ENCODE measurements at places on chromosomes 3 and 15.

- DNase-seq: no peak
Measured at GRCh38 chr3:121916189-121916588, 22.0 kb downstream of the SLC15A2 start.

GRCh38 chr3:156396851-156397250 lies 158.1 kb downstream of the SSR3 start:
- DNase-seq: no peak

GRCh38 chr3:185319801-185320200 lies 43.1 kb upstream of the MAP3K13 start:
- DNase-seq: no peak

GRCh38 chr15:27339138-27339537 lies 368.2 kb downstream of the GABRG3 start:
- no peak for DNase-seq

DNA sequence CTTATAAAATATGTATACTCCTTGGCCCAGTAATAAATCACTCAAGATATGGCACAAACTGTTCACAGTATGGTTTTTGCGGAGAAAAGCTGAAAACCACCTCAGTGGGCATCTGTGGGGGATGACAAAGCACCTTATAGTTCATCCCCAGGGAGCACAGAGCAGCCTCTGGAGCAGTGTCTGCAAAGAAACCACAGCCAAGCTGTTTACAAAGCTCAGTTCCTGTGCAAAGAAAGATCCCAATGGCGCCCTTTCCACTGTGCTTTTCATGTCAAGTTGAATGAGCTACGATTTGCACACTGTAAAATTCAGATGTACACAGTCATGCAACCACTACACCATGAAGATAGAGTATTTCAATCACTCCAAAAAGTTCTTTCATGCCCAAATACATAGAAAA lies 2.5 kb upstream of the EFCC1 start:
- DNase-seq: no peak

- no peak for DNase-seq
Measured at GRCh38 chr15:88874684-88875083, 20.7 kb downstream of the HAPLN3 start.

- DNase-seq: no peak
Measured at GRCh38 chr3:33334364-33334763, 57.1 kb downstream of the FBXL2 start.

DNA sequence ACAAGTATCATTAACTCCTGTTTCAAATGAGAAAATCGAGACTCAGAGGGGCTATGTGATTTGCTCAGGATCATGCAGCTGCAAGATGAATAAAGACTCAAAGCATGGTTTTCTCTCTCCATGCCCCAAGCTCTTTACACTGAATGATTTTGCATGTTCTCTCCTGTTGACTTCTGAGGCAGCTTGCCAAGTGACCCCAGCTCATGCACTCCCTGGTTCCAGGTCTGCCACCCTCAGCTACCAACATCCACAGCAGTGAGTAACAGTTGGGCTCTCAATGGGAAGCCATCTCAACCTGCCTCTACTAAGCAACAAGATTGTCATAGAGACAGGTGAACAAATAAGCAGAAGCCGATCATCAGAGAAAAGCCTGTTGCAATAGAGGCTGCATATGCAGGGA lies 116.9 kb upstream of the GADL1 start:
- no peak for DNase-seq

DNA sequence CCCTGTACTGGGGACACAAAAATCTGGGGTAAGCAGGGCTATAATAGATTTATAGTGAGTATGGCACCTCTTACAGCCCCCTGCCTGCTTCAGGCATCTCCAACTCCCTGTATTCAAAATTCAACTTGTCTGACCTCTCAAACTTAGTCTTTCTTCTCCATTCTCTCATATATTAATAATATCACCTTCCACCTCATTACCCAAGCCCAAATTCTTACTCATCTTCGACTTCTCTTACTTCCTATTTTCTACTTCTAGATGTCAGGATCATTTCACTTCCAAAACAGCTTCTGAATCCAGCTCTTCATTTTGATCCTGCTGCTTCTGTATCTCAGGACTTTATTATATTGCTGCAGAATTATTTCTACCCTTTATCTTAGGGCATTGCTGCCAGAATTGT lies 290.7 kb downstream of the CHST2 start:
- DNase-seq: no peak

DNA sequence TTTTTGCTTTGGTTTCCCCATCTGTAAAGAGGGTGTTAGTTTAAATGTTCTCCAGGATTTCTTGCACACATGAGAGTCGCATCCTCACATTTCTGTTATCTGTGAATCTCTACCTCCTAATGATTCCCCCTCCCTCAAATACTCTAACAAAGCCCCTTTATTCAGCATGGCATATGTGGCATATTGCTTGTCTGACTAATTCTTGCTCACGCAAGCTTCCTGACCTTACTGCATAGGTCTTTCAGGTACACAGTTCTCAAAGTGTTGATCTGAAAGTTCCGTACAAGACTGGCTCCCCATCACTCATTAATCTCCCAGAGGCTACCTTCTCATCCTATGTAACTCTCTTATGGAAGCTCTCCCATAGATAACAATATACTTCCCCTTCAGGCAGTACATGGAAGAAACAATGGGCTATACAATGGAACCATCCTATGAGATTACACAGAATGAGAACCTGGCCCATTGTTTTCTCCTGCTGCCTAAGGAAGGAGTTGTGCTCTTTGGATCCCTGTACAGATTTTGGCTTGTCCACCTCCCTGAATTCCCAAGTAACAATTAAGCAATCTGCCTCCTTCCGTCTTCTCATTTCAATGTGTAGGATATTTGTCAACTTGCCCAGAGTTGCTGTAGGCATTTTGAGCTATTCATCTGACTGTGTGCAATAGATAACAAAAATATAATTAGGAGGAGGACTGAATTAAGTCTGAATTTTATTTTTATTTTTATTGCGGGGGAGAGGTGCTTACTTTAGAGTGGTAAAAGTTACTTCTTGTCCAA lies 51.0 kb downstream of the PPARG start:
- DNase-seq: no peak

DNA sequence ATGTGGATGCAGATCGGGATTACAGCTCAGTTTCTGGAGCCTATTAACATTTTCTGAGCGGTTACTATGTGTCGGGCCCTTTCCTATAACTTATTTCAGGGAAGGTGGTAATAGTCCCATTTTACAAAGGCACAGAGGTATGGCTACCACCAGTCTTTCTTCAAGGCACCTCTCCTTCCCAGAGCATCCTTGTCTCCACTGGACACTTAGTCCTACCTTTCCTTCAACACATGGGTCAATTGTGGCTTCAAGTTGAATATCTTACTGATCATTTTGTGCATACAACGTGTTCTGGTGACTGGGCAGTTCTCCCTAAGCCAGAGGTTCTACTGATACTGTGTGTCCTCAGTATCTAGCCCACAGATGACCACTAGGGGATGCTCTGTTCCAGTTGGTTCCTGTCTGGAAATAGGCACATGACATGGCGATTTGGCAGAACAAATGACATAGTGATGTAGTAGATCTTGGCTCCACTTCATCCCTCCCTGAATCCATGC lies 60.7 kb upstream of the CMTM8 start:
- DNase-seq: peak; percentile 78

DNA sequence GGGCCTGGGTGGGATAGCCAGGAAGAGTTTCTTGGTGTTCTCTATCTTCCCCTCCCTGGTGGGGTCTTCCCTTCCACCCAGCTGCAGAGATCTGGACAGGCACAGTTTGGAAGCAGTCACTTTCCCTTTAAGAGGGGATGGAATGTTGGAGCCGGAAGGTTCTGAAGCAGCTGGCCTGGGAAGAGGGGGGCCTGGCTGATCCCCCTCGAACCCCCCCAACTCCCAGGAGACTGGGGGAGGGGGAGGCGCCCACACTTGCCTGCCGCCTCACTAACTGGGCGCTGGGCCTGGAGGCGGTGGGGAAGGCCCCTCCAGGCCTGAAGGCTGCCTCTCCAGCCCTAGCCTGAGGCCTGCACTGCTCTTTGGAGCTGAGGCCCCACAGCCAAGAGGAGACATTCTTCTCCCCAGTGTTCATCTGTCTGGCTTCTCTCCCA lies 1.4 kb downstream of the DVL3 start:
- DNase-seq: no peak

GRCh38 chr3:23304424-23304823 lies 101.3 kb downstream of the UBE2E2 start:
- DNase-seq: no peak

DNA sequence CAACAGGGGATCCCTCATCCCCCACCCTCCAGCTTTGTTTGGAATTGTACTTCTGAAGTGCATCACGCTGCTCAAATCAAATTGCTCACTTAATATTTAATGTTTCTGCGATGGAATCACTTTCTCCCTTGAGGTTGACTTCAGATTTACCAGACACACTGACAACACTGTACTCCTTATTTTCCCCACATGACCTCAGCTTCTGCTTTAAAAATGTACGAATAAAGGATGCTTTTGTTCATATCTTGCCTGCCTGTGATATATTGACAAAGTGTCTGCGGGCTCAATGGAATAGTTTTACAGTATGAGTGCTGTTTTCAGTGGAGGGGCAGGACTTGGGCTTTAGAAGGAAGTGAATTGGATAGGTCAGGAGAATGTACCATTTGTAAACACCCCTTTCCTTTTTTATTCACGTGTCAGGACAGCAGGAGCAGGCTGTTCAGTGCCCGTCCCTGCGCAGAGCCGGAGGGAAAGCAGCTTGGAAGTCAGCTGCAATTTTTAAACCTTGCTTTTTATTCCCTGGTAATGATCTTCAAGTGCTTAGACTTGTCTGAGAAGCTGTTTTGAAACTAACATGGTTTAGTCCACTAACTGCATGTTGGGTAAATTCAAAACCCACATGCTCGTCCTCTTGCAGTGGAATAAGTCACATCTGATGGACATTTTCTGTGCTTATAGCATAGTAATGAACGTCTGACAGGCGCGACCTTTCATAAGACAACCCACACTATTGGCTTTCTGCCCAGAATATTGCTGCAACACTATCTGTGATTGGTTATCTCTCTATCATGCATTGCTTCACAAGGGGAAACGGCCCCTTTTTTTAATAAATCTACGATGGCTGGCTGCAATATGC lies 29.9 kb downstream of the MBNL1 start:
- DNase-seq: peak; percentile 96

- DNase-seq: no peak
Measured at GRCh38 chr3:115804713-115805119, 181.4 kb downstream of the GAP43 start.

- DNase-seq: no peak
Measured at GRCh38 chr3:47243419-47244147, 39.0 kb downstream of the KIF9 start.

- DNase-seq: no peak
Measured at GRCh38 chr3:181705086-181705480, 6.6 kb upstream of the SOX2 start.

All from NCI-H526 treated with DMSO at 0.1 percent for 48 hours (cell line).